ENCODE measurements at places on chromosomes 3 and 15. TPM values are rescaled to one million over a fixed set of nuclear protein-coding genes. Genes with fewer than 3 reads are reported as not detected.

Gene CLDN18
- not detected for total RNA-seq

Gene CCDC39
- not detected for total RNA-seq

Gene CASR
- total RNA-seq = not detected

Gene ACAN
- not detected for total RNA-seq

Gene MNS1
- not detected for total RNA-seq

Gene IQCB1
- total RNA-seq = 39.1 TPM

Gene HYAL2
- total RNA-seq = 6.5 TPM

Gene MOBP
- not detected for total RNA-seq

Gene CHRNB4
- not detected for total RNA-seq

Gene THSD4
- not detected for total RNA-seq

Gene MAP2K1
- 99.4 TPM for total RNA-seq

Gene NRG4
- total RNA-seq = not detected

Gene CDHR4
- total RNA-seq = 0.22 TPM

Gene P3H2
- not detected for total RNA-seq

Gene TP53BP1
- 32.0 TPM for total RNA-seq

Gene SLC9C1
- not detected for total RNA-seq

Gene KCNMB2
- total RNA-seq = not detected

Gene EFCC1
- total RNA-seq = not detected

Gene CADPS
- total RNA-seq = not detected

Gene MRPL46
- total RNA-seq = 32.4 TPM

Gene ADIPOQ
- total RNA-seq = not detected

Gene FBXO40
- not detected for total RNA-seq

Gene MAN2C1
- total RNA-seq = 270 TPM

Gene ACTC1
- total RNA-seq = not detected

Gene MAGEL2
- total RNA-seq = not detected

Gene B4GALT4
- 17.3 TPM for total RNA-seq

Gene ATP13A5
- total RNA-seq = not detected

Gene ZNF148
- total RNA-seq = 45.2 TPM

Measured in T-helper 1 cell treated with Interleukin-12 subunit alpha and Interleukin-12 subunit beta and Interleukin-4 antibody, amounts not matched to agents 30 ng/mL and 1 ng/mL, for 36 hours (primary cell).